ENCODE measurements at places on chromosomes 16 and 17.

DNA sequence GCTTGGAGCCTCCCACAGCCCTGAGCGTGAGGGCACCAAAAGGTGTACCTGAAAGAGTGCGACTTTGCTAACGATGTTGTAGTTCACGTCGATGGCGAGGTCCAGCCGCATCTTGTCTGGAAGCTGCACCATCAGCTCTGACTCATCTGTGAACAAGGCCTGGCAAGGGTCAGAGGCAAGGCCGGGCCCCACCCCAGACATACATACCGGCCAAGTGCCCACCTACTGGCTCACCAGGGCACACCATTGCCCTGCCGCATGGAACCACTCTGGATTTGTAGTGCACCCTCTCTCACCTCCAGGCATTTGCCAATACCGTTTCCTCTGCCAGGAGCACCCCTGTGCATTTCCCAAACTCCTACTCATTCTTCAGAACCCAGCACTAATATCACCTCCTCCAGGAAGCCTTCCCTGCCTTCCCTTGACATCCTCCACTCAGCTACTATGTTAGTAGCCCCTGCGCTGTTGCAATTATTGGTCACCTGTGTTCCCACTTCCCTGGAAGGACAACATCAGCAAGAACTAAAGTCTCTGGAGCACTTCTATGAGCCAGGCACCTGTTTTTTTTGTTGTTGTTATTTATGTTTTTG lies 69.4 kb downstream of the CNGB1 start:
- no peak for DNase-seq

- no peak for DNase-seq
Measured at GRCh38 chr16:85699628-85700027, 10.9 kb upstream of the GINS2 start.

GRCh38 chr17:50475362-50475761 lies 3.3 kb upstream of the RSAD1 start:
- no peak for DNase-seq

DNA sequence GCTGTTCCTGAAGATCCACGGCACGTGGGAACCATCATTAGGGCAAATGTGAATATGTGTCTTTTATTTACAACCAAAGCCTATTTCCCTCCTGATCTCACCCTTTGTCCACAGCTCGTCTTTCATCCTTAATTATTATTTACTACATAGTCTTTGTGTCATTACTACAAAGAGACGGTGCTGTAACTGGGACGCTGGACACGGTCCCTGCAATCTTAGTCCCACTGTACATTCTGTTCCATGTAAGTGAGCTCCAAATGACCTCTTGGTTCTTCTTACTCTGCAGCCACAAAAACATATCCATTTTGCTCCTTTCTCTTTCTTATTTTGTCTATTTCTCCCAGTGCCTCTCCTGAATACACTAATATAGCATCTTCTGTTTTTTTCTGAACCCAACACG lies 12.7 kb upstream of the KRT23 start:
- DNase-seq = no peak

- no peak for DNase-seq
Measured at GRCh38 chr16:81469183-81469677, 24.6 kb downstream of the CMIP start.

GRCh38 chr17:45333702-45334092 lies 16.9 kb upstream of the MAP3K14 start:
- DNase-seq = no peak

- DNase-seq = peak; percentile 57
Measured at GRCh38 chr17:80260069-80260535, 550 bp upstream of the RNF213 start.

GRCh38 chr17:82599674-82600661 lies 48.3 kb downstream of the WDR45B start:
- no peak for DNase-seq

Data from SW 1271 (cell line).